ENCODE measurements at places on chromosomes 7 and 10.

DNA sequence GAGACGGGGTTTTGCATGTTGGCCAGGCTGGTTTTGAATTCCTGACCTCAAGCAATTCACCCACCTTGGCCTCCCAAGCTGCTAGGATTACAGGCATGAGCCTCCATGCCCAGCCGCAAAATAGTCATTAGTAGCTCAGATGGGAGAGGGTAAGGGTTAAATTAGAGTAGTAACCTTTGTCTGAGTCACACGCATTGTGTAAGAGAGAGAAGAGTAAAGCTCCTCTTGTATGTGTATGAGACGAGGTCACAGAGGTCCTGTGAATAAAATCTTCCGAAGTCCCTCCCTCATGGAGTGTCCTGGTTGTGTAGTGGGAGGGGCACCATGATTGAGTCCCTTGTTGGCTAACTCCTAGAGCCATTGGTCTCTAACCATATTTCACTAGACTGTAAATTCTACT lies 85.2 kb upstream of the CDC14C start:
- DNase-seq: no peak

DNA sequence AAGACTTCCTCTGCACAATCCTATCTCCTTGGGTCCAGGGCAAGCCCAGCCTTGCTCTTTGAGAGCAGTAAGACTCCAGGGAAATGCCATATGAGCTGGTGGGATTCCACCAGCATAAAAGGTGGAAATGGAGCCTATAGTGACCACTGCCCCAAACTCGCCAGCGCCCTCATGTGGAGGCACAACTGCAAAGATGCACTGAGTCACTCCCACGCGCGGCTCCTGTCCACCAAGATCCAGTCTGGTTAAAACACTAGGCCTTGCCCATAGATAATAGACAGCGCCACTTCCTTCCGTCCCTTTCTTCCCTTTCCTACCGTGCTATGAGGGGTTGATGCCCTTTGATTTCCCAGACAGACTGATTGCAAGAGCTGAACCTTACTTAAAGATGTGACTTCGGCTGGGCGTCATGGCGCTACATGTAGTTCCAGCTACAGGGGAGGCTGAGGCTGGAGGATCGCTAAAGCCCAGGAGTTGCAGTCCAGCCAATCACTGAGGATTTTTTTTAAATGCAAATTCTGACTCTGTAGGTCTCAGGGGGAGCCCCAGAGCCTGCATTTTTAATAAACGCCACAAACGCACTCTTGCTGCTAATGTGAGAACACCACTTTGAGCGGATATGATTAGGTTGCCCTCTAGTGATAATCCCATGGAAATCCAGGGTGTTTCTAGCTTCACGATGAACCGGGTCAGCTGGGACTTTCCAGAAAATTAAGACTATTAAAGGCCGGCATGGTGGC lies 136.5 kb downstream of the EPC1 start:
- DNase-seq: peak; percentile 54

- DNase-seq: no peak
These were observed 24.3 kb downstream of the GRK5 start for GRCh38 chr10:119231654-119232053.

GRCh38 chr10:127982601-127983000 lies 75.7 kb downstream of the PTPRE start:
- DNase-seq: no peak

GRCh38 chr10:117617659-117618058 lies 75.1 kb downstream of the EMX2 start:
- no peak for DNase-seq

- no peak for DNase-seq
These were observed 903.6 kb upstream of the AUTS2 start for GRCh38 chr7:68694656-68695055.

DNA sequence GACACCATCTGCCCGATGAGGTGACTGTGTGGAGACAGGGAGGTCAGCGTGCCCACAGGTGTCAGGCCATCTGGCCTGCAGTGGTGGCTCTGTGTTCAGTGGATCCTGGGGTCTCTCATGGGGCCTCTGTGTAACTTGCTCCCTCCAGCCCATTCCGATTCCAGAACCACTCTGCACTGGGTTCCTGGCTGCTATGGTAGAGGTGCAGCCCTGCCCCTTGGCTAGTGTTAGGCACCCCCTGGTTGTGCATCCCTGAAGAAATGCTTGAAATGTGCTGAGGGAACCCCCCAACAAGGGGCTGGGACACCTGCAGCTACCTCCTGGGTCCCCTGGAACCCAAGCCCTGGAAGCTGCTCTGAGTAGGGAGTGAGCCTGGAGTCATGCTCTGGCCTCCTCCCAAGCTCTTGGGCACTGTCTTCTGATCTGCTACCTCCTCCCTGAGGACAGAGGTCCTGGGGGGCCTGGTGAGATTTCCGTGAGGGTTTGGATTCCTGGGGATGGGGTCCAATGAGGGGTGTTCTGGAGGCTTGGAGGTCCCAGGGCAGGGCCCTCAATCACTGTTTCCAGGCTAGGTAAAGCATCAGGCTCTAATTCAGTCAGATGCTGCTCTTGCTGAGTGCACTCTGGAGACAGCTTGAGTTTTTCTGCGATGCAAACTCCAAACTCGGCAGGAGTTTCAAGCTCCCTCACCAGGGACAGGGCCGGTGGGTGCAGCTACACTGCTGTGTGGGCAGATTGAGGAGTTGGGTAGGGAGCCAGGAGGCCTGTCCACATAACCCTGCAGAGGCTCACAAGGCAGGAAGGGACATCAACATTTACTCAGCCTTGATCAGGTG lies 27.7 kb downstream of the RAMP3 start:
- DNase-seq: no peak

- DNase-seq: no peak
These were observed 13.1 kb downstream of the UMAD1 start for GRCh38 chr7:7653593-7654187.

DNA sequence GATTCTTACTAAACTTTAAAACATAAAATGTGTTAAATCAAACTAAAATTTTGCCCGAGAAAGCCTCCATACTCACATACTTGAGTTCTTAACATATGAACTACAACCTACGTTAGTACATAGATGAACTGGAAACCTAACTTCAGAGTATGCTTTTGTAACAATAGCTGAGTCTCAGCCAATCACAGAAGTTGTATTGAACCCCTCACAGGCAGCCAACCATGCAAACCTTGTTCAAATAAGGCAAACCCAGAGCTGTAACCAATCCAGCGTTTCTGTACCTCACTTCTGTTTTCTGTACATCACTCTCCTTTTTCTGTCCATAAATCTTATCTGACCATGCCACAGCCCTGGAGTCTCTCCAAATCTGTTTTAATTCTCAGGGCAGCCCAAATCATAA lies 157.3 kb upstream of the COL1A2 start:
- no peak for DNase-seq

Measured in NCI-H1694 treated with DMSO at 0.1 percent for 48 hours (cell line).